ENCODE measurements at places on chromosomes 12 and 14.

- DNase-seq: no peak
Observed at GRCh38 chr12:92828565-92828964, 100.5 kb downstream of the EEA1 start.

- no peak for DNase-seq
Observed at GRCh38 chr14:22489244-22489545, 99.8 kb downstream of the DAD1 start.

DNA sequence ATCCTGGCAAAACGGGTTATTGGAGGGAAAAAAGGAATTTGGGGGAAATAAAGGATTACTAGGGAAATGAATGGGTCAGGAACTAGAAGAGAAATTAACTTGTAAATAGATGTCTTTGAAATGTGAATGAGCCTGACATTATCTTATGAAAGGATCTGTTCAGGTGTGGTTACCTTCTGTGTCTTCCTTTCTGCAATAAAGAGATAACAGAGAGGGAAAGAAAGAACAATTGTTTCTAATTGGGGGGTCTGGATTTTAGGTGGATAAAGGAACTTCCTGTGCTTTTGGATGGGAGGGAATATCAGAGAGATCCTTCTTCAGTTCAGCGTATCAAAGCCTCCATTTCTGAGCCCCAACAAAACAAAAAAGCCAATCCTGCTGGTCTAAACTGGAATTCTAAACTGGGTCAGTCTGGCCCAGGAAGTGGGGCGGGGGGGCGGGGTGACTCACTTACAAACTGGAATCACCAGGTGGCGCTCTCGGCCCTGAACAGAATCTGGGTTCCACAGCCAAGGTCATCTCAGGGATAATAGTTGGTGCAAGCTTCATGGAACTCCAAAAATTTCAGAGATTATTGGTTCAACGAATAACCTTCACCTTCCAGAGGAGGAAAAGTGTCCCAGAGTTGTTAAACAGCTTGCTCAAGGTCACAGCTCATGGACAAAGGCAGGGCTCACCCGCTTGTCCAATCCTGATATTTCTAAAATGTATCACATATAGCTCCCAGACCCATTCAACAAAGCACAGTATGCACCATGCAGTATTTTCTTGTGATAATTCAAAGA is 15.2 kb upstream of the PEBP1 start:
- DNase-seq: peak; percentile 87

DNA sequence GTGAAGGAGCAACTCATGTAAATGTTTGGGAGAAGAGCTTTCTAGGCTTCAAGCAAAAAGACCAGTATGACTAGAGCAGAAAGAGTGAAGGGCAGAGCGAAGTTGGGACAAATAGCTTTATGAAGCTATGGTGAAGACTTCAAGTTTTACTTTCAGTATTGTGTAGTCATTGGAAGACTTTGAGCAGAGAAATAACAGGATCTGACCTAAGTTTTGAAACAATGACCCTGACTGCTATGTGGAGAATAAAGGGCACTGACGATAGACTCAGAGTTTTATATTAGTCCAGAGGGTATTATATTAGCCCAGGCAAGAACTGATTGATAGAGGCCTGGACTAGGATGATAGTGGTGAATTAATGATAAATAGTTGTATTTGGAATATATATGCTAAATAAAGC is 187.3 kb downstream of the KTN1 start:
- no peak for DNase-seq

DNA sequence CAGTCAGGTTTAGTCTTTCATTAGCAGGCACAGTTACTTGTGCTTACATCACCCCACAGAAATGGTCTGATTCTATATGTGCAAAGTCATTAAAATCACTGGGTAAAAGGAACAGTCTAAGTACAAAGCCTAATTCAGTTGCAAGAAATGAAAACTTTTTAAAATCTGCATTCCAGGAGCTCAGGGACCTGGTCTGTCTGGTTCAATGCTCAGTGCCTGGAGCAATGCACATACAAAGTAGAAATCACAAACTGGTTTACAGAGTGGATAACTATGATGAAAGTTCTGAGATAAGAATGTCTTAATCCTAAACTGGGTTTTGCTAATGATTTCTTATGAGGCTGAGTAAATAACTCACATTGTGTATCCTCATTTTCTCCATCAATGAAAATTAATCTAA is 28.7 kb downstream of the LMNTD1 start:
- DNase-seq: no peak

GRCh38 chr14:77204459-77204771 is 22.8 kb downstream of the TMEM63C start:
- no peak for DNase-seq

GRCh38 chr12:46084666-46085631 is 94.6 kb upstream of the SCAF11 start:
- no peak for DNase-seq

GRCh38 chr12:93772003-93772700 is 95.0 kb downstream of the CRADD start:
- no peak for DNase-seq

DNA sequence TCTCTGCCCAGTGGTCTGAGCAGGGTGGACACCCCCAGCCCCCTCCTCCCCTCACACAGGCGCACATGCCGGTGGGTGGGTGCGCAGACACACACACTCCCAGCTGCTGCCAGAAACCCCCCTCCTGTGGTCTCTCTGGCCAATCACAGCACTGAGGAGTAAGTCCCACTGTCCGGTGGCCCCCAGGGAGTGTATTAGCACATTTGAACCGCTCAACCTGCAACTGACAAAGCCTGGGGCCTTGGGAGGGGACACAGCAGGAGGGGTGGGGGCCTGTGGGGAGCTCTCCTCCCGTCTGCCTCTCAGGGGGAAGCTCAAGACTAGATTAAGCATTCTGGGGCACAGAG is 11.7 kb downstream of the FIGNL2 start:
- no peak for DNase-seq

- DNase-seq: no peak
Observed at GRCh38 chr12:104631867-104632266, 175.1 kb downstream of the CHST11 start.

GRCh38 chr14:34770901-34771300 is 56.5 kb upstream of the CFL2 start:
- no peak for DNase-seq

DNA sequence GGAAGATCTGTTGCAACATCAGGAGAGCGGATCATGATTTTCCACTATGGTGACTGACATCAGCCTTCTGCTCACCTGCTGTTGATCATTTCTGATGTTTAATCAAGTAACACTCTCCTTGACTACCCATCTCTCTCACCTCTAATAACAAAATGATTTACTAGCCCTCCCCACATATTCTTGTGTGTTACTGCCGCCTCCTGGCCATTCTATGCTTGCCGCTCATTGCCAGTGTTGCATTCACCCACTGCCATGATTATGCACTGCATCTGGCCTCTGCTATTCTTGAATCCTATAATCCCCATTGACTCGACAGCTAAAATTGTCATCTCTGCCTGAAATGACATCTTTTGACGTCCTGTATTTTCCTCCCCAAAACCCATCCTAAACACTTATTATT is 113.8 kb downstream of the RERGL start:
- DNase-seq: no peak

GRCh38 chr12:70652451-70652850 is 15.2 kb upstream of the PTPRB start:
- DNase-seq: no peak

Measured in cardiac septum (tissue), 1 donor.